Femur (tissue), 1 donor: ENCODE measurements at places on chromosomes 4 and X.
A peak's percentile ranks its signal among the peaks of the same experiment; 100 is the strongest.

DNA sequence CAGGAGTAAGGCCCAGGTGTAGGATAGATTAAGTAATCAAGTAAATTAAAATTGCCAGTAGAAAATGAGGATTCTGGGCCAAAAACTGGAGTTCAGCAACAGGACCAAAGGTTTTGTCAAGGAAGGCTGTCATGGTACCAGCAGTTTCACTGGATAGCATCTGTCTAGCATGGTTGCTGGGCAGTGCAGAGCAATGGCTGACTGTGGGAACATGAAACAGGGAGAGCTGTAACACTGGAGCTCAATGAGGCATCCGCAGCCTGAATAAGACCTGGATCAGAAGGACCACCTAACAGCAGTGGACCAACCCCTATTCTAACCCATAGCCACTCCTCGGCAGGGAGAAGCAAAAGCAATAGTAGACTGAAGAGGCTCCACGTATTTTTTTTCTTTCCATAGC lies 132.4 kb downstream of the ATOH1 start:
- DNase-seq: no peak

DNA sequence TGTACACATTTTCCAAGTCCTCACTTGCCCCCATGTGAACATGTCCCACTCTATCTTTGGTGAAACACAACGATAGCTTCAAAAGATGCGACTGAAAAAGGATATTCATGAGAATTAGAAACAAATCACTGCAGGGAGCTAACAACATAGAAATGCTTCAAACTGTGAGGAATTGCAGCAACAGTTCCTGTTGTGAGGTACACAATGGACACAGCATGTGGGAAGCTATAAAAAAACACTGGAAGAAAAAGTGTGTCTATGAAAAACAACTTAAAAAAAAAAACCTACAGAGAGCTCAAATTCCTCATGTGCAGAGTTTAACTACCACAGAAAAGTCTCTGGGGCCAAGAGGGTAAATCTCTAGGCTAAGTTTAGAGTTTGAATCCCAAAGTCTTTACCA lies 51.6 kb upstream of the BLTP1 start:
- no peak for DNase-seq

DNA sequence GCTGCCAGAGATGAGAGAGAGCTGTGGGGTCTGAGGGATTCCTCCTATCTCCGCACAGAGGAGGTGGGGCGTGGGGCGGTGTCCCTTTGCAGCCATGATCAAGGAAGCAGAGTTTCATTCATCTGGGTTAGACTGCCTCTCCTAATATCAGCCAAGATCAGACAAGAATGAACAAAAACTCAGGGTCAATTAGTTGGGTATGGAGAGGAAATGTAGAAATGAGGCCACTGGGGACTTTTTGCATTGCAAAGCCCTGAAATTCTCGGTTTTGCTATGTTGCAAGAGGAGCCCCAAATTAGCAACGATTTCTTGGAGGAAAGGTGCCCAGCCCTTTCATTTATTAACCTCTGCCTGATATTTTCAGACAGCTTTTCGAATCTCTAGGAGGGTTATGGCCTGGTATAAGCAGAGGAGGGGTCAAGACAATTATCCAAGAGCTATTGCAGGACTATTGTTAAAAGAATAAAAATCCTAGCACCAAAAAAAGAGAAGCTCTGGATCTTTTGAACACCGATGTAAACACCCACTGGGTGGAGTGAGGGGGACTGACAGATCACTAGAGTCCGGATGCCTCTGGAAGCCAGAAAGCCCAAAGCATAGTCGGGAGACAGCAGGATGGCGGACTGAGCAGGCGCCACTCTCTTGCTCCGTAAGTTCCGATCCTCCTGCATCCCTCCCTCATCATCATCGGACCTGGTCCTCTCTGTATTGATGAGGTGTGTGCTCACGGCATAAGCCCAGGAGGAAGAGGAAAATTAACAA lies 34.4 kb upstream of the ACSL1 start:
- DNase-seq: no peak

- peak; percentile 18 for DNase-seq
Observed at GRCh38 chrX:130909469-130910136, 6.6 kb upstream of the ENOX2 start.

DNA sequence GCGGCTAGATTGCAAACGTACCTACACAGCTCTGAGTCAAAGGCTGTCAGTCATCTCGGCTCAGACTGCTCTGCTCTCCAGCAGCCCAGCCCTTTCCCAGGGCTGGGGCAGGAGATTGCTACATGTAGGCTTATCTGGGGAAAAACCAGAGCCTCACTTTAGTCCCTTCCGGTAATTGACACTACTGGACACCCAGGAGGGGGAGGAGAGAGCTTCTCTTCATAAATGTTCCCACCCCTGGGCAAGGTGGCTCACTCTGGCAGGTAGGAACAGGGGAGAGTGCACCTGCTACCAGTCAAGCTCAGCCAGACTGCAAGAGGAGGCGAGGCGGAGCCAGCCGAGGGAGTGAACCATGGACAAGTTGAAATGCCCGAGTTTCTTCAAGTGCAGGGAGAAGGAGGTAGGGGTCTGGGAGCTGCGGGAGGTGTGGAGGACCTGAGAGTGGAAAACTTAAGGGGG lies at the start of gene SLC6A14:
Gene SLC6A14 (plus strand): TSS at position 249 of the 459 bp plus-strand sequence. CDS start 104 bp downstream, at position 353.
- DNase-seq: no peak

GRCh38 chrX:120334151-120334550 lies 22.9 kb upstream of the TMEM255A start:
- DNase-seq: no peak

DNA sequence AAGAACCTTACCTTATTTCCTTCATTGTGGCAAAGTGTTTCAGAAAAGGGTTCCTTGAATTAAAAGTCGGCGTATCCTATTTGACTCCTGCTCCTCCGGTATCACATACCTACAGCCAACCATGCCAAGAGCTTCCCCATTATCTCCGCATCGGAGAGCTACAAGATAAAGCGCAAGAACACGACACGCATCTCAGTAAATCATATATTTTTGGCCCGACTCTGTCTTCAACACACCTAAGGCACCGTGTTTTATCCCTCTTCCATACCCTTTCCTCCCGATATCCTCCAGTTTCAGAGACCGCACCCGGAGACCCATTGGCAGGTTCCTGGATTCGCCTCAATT lies 497 bp upstream of the THAP9 start:
- no peak for DNase-seq

GRCh38 chrX:40719731-40720130 lies 15.6 kb downstream of the MED14 start:
- DNase-seq: no peak

- DNase-seq: peak; percentile 44
Observed at GRCh38 chr4:127217586-127218229, 415.0 kb upstream of the INTU start.

GRCh38 chr4:1933700-1934099 lies 62.5 kb downstream of the NSD2 start:
- DNase-seq: no peak

DNA sequence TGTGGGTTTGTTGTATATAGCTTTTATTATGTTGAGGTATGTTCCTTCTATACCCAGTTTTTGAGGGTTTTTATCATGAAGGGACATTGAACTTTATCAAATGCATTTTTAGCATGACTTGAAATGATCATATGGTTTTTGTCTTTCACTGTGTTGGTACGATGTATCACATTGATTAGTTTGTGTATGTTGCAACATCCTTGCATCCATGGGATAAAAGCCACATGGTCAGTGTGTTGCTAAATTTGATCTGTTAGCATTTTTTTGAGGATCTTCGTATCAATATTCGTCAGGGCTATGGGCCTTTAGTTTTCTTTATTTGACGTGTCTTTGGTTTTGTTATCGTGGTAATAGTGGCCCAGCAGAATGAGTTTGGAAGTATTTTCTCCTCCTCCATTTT lies 11.3 kb upstream of the BLTP1 start:
- no peak for DNase-seq

DNA sequence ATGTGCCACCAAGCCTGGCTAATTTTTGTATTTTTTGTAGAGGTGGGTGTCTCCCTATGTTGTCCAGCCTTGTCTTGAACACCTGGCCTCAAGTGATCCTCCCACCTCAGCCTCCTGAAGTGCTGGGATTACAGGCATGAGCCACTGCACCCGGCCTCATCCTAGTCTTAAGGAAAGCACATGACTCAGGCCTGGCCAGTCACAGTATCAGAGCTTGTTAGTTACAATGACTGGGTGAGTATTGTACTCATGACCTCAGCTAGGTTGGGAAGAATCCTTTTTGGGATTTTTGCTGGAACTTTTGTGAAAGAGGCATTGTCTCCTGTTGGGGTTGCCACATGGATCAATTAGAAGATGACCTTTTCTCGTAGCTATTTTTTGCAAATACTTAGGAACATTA lies 292.8 kb downstream of the RAPGEF2 start:
- no peak for DNase-seq

GRCh38 chr4:137700072-137700471 lies 167.8 kb upstream of the PCDH18 start:
- DNase-seq: no peak

- DNase-seq: no peak
Observed at GRCh38 chrX:68881911-68882310, 53.1 kb downstream of the EFNB1 start.

- no peak for DNase-seq
Observed at GRCh38 chr4:7367864-7368277, 66.9 kb downstream of the PSAPL1 start.

DNA sequence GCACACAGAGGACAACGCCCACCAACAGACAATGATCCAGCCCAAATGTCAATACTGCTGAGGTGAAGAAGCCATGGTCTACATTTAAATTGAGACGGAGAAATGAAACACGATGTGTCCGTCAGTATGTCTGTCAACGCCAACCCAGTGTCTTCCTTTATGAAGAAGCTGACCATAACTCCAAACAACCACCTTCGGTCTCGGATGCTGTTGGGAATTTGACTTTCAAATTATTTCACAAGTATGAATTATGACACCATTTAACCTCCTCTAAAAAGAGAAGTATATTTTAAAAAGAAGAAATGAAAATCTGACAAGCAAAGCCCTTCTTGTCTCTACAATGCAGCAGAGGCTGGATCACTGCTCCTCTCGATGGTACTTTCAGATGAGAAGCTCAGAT lies 123.7 kb upstream of the MAP3K15 start:
- DNase-seq: no peak

GRCh38 chrX:129606918-129607317 lies 47.8 kb downstream of the APLN start:
- DNase-seq: peak; percentile 71

DNA sequence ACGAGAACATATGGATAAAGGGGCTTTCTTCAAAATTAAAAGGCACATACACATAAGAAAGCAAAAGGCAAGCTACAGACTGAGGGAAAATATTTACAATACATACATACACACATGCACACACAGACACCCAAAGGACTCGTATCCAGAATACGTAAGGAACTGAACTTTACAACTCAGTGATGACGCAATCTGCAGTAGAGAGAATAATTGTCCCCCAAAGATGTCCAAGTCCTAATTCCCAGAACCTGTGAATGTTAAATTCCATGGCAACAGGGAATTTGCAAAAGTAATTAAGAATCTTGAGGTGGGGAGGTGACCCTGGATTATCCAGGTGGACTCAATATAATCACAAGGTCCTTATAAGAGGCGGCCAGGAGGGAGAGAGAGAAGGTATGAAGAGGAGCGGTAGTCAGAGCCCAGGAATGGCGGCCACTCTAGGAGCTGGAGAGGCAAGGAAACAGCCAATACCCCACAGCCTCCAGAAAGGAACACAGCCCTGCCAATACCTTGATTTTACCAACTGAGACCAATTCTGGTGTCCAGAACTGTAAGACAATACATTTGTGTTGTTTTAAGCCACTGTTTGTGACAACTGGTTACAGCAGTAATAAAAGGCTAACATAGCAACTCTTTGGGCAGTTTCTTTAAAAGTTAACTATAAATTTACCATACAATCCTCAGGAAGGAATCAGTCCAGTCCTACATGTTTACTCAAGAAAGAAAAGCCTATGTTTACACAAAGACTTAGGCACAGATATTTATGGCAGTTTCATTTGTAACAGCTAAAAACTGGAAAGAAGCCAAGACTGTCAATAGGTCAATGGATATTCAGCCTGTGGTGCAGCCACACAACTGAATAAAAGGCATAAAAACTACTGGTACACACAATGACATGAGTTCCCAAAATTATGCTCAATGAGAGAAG lies 27.3 kb upstream of the STS start:
- DNase-seq: no peak

GRCh38 chrX:122238801-122239200 lies 945.3 kb upstream of the GRIA3 start:
- DNase-seq: no peak

- DNase-seq: no peak
Observed at GRCh38 chrX:154408659-154409221, 314 bp downstream of the DNASE1L1 start.

DNA sequence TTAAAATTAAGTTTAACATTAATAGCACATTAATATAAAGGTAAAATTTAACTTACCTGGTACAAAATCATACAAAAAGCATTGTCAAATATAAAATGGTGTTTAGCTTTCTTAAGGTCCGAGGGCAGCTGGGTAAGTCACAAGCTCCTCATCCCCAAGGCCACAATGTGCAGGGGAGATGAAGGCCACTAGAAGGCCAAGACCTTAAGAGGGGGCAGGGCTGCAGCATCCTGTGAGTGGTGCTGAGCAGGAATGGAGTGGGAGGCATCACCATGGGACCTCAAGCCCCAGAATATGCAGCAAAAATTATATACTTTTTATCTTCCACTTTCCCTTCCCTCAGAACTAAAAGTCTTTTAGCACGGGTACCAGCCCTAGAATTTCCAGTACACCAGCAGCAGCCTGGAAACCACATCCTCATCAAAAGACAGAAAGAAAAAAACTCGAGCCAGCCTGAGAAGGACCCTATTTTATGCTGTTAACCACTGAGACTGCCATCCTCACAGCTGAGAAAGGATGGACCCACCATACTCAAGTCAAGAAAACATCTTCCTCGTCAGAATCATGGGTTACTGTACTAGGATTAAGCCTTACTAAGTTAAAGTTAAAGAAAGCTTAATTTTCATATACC lies 13.0 kb upstream of the RHOXF2 start:
- no peak for DNase-seq

DNA sequence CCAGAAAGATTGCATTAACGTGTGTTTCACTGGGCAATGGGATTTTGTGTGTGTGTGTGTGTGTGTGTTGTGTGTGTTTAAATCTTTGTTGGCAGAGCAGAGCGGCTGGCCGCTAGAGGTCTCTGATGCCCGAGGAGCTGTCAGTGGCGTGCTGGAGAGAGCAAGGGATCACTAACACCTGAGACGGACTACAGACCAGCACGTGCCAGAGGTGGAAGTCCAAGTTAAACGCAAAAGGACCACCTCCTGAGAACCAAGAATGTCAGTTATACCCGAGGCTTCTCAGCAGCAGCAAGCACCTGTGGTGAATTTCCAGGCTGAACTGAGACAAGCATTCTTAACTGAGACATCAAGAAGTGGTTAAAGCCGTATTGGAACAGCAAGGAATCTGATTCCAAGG lies 9.0 kb upstream of the SLC25A14 start:
- peak; percentile 35 for DNase-seq

- no peak for DNase-seq
Observed at GRCh38 chr4:184955116-184955515, 63.2 kb upstream of the HELT start.
